ENCODE measurements at places on chromosomes 12 and 14.

GRCh38 chr12:100987552-100988521 lies 193.3 kb downstream of the ANO4 start:
- no peak for DNase-seq

- no peak for DNase-seq
Measured at GRCh38 chr12:26428420-26428819, 233.0 kb downstream of the SSPN start.

- DNase-seq = no peak
Measured at GRCh38 chr12:106840243-106840642, 65.8 kb downstream of the RIC8B start.

- no peak for DNase-seq
Measured at GRCh38 chr14:73686901-73687300, 27.3 kb downstream of the PNMA1 start.

- DNase-seq = no peak
Measured at GRCh38 chr12:1559676-1560091, 34.7 kb downstream of the FBXL14 start.

DNA sequence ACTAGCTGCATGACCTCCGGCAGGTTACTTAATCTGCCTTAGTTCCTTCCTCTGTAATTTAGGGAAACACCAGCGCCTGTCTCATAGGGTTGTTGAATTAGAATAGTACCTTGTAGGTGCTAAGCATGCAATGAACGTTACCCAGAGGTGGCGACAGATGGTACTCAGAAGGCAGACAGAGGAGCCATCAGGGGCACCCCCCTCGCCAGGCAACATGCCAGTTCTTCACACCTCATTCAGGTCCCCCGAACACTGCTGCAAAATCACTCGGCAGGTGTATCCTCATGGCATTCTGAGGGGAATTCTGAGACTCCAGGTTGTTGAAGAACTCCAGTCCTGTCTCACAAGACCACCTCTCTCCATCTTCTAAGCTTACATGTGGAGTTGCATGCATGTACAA lies 10.1 kb downstream of the ISM2 start:
- no peak for DNase-seq

- no peak for DNase-seq
Measured at GRCh38 chr12:69570000-69570516, 15.2 kb upstream of the CCT2 start.

DNA sequence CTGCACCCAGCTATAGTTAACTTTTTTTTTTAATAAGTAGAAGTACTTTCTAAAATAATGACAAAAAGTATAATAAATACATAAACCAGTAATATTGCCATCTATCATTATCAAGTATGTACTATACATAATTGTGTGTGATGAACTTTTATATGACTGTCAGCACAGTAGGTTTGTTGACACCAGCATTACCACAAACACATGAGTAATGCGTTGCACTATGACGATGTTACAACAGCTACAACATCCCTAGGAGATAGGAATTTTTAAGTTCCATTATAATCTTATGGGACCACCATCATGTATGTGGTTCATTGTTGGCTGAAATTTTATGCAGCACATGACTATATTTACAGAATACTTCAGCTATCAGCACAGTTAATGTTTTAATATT lies 62.9 kb upstream of the VSX2 start:
- DNase-seq = no peak

GRCh38 chr14:37595809-37596621 lies 586 bp downstream of the TTC6 start:
- DNase-seq = peak; percentile 35

DNA sequence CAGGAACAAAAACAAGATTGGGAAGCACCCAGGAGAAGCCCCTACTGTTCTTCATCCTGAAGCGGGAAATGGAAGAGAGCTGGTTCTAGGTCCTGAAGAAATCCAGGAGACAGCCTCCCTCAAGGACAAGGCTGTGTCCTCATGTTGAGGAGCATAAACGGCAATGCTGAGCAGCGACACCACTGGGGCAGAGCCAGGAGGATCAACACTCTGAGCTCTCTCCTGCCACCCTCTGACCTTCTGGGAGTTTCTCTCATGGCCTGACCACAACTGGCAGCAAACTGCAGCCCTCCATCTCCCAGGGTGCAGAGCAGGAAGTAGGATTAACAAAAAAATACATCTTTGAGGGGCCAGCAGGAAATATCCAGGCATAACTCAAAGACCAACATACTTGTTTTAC lies 1292.2 kb upstream of the TMEM132C start:
- no peak for DNase-seq

DNA sequence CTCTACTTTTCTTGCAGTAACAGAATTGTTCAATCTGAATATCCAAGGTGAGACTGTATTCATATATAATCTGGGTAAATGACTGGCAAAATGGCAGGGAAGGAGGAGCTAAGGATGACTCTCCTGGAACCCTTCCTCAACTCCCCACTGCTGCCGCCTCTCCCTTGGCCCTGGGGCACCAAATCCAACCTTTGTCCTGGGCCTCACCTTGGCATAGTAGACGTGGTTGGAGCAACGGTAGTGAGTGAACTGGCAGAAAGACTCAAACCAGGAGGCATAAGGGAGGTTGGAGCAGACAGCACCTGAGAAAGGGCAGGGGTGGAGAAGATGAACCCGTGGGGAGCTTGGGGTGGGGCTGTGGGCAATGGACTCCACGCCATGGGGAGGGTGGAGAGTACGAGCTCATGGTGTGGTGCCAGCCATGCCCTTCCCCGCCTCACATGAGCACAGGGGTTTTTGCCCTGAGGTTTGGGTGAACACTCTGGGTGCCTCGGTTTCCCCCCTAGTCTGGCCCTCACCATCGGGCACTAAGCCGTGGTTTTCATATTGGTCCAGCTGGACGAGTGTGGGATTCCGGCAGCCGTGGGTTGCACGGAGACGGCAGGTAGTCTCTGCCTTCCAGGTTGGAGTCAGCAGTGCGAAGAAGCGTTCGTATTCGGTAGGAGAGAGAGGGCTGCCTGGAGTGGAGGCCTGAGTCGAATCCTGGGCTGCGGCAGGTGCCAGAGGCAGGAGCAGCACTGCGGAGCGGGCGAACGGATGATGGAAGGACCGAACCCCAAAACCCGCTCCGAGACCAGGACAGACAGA lies 753 bp downstream of the ACRBP start:
- DNase-seq = no peak

GRCh38 chr12:92044435-92044834 lies 101.2 kb downstream of the BTG1 start:
- no peak for DNase-seq

- no peak for DNase-seq
Measured at GRCh38 chr14:98949481-98950135, 322.4 kb downstream of the BCL11B start.

Data from activated T-helper 1 cell treated with anti-CD3 and anti-CD28 coated beads, Interleukin-2, amount 50 U/mL, for 16 hours (primary cell).